GM23248 (cell line): ENCODE measurements at places on chromosomes 1 and 21. TPM values are rescaled to one million over a fixed set of nuclear protein-coding genes. Genes with fewer than 3 reads are reported as not detected.

DNA sequence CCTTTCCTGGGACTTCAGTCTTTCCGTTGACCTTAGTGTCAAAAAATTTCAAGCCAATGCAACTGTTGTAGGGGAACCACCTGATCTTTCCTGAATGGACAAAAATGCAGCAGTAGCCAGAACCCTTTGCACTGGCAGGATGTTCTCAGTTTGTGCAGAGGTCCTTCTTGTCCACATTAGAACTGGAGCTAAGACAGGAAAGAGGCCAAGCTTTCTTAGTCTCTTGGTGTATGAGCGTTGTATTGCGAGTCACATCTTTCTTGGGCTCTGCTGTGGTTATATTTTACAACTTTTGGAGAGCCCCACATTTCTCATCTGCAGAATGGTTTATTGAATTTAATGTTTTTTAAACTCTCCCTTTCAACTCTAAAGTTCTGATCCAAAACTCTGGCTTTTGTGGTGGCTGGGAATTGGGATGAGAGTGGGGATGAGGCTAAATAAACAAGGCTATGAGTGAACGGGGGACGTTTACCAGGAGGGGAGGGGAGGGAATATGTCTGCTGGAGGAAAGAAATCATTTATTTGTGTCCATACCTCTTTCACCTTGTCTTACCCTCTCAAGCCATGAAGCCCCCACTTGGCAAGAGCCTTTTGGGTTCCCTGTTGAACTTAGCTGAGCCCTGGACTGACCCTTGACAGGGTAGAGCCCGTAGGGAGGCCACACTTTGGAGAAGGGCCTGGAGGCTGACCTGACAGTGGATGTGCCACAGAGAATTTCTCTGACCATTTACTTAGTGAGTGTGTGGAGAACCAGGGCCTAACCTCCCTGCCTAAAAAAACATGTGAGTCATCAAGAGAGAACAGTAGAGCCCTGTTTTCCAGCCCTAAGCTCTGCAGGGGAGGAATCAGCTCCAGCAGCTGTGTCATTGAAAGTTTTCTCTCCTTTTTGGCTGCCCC lies 586 bp downstream of the CHI3L2 start:
- DNase-seq = peak; percentile 93

DNA sequence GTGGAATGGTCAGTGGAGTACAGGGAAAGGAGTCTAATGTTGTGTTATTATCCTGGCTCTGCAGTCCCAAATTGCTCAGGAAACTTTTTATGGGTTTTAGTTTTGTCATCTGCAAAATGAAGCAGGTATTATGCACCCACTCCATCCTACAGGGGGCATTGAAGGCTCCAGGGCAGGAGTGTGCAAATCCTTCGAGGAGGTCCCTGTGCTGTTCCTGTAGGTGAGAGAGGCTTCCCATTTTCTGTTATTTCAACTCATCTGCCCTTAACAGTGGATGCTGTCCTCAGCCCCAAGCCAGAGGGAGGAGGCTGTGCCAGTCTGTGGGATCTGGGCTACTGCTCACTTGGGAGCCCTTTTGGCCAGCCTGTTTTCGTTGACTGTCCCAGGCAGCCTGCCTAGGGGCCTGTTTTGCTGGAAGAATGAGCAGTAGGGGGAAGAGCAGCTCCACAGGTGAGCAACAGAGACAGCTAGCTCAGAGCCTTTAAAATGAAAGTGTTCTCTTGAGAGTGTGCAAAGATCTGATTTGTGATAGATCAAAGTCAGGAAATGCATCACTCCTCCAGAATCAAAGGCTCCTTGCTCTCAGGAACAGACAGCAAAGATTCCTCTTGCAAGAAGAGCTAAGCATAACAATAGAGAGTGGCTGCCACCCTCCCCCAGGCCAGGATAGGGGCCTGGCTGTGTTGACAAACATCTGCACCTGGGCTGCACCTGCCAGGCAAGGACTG lies 317.6 kb upstream of the PROX1 start:
- no peak for DNase-seq

- peak; percentile 86 for DNase-seq
These were observed 16.2 kb downstream of the TTC39A start for GRCh38 chr1:51313961-51314777.

DNA sequence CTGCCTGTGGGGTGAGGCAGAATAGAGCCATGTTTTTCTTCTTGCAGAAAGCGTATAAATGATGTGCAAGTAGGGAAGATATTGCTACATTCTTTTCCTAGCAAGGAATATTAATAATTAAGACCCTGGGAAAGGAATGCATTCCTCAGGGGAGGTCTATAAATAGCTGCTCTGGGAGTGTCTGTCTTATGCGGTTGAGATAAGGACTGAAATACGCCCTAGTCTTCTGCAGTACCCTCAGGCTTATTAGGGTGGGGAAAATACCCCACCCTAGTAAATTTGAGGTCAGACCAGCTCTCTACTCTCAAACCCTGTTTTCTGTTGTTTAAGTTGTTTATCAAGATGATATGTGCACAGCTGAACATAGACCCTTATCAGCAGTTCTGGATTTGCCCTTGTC lies 155.9 kb upstream of the HMCN1 start:
- DNase-seq = no peak

The USP48 gene
- total RNA-seq = 34.3 and 43.0 TPM in 2 replicates

The FCRL4 gene
- not detected in 2 replicates for total RNA-seq
